Left ventricle myocardium superior (tissue), 1 donor: ENCODE measurements at places on chromosomes 11 and 22. TPM values are rescaled to one million over a fixed set of nuclear protein-coding genes. Genes with fewer than 3 reads are reported as not detected.

- no peak for DNase-seq
Observed at GRCh38 chr11:34866375-34866774, 49.8 kb downstream of the APIP start.

GRCh38 chr11:17744151-17744940 is 9.8 kb downstream of the KCNC1 start:
- DNase-seq: no peak

- peak; percentile 25 for DNase-seq
Observed at GRCh38 chr11:66863428-66864125, 6.7 kb downstream of the LRFN4 start.

DNA sequence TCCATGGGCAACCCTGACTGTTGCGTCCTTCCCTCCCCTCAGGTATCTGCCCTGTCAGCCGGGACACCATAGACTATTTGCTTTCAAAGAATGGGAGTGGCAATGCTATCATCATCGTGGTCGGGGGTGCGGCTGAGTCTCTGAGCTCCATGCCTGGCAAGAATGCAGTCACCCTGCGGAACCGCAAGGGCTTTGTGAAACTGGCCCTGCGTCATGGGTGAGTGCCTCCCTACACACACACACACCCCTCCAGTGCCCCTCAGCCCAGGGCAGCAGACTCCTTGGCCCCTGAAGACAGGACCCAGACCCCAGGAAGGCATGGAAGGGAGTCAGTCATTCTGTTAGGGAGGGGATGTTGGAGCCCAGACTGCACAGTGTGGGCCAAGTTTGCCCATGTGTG is 17.9 kb upstream of the UVRAG start:
- no peak for DNase-seq

GRCh38 chr11:125701858-125702621 is 21.4 kb upstream of the ACRV1 start:
- no peak for DNase-seq

GRCh38 chr11:65774525-65775306 is 6.1 kb downstream of the AP5B1 start:
- DNase-seq: no peak

DNA sequence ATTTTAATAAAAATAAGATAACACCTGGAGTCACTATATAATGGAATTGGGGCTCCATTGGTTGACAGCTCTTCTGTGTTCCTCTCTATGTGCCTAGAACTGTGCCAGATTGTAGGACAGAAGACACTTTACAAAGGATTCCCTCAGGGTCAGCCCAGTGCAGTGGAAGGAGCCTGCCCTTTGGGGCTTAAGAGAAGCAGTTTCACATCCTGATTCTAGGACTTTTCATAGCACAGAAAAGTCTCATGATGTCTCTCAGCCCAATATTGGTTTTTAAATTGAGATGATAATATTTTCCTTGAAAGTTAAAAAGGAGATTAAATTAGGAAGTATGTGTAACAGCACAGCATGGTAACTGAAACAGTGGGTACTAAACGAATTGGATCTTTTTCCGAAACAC is 7.1 kb downstream of the PLAAT4 start:
- DNase-seq: no peak

- no peak for DNase-seq
Observed at GRCh38 chr11:130216591-130217132, 57.1 kb downstream of the ST14 start.

DNA sequence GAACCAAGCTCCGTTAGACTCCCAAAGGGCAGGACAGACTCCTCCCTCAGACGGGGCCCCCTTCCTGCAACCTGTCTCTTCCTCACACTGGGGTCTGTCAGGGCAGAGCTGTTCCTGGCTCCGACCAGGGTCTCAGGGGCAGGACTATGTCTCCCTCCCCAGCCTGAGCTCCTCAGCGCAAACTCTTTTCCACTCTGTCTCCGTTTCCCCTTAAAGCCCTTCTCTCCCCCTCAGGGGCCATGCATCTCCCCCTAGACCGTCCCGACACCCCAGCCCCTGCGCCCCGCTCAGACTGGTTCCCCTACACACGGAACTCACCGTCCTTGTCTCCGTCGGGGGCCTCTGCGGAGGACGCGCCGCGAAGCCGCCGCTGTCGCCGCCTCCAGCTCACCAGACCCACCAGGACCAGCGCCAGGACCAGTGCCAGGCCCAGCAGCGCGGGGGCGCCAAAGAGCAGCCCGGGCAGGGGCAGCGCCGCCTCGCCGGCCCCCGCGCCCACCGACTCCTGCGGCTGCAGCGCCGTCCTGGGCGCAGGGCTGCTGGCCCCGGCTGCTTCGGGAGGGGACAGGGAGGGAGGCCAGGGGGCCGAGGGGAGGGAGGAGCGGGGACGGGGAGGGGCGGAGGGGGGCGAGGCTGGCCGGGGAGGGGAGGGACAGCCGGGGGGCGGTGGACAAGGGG is 684 bp downstream of the TNFRSF13C start:
- DNase-seq: peak; percentile 85

DNA sequence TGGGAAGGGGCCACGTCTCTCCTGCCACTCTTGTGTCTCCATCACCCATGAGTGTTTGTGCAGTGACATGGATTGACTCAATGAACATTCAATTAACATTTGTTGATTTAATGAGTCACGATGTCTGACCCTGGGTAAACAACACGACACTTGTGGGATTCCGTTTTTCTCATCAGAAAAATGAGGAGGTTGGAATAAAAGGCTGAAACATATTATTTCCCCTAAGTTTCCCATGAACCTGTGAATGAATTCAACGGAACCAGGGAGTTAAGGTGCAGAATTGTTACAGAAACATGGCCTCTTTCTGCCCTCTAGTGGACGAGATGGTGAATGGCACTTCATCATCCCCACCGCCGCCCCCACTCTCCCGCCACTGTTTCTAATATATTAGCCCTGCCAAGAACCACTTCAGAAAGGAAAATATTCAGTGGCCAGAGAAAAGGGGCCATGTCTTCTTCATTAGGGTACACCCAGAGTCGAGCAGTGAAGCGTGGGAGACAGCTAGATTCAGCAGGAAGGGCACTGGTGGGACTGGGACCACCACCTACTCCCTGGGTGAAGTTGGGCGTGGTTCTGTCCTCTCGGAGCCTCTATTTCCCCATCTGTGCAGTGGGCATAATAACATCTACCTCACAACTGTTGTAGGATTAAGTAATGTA is 46.3 kb upstream of the SYT13 start:
- no peak for DNase-seq

DNA sequence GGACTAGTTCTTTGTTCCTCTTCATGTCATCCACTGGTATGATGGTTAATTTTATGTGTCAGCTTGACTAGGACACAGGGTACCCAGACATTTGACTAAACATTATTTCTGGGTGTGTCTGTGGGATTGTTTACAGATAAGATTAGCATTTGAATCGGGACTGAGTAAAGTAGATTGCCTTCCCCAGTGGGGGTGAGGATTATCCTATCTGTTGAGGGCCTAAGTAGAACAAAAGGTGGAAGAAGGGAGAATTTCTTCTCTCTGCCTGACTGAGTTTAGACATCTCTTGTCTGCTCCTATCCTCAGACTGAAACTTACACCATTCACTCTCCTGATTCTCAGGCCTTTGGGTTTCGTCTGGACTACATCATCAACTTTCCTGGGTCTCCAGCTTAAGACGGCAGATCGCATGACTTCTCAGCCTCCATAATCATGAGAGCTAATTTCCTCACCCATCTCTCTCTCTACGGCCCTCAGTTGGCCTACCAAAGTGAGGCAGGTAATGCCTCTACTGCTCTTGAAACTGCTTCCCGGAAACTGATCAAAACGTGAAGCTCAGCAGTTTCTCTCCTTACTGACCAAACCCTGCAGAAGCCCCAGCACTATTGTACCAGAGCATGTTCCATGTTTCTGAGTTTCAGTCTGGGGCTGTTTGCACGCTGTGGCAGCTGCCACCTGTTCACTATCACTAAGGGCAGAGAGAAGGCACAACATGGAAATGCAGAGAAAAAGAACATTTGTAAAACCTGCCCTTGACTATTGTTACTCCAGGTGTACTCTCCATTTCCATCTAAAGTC is 95.4 kb downstream of the NXPE2 start:
- DNase-seq: no peak

DNA sequence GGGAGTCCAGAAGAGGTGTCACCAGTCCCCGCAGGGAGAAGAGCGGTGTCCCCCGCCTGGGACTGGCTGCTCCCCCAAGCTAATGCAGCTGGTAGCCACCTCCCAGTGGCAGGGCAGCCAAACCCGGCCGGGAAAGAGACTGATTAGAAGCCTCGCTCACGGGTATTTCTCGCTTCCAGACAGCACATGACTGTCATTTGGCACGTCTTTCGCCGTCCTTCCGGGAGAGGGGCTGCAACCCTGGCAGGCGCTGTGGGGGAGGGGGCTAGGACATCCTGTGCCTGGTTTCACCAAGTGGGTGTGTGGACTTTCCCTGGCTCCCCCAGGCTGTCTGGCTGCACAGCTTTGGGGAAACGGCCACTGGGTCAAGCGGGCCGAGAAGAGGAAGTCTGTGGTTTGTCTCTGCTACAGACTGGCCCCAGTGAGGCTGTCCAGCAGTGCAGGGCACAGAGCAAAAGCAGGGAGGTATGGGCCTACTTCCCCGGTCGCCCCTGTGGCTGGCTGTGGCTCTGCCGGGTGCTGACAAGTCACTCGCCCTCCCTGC is 3.8 kb downstream of the CD81 start:
- peak; percentile 85 for DNase-seq

Gene C22orf42
- total RNA-seq: not detected

Gene CCDC15
- total RNA-seq: 0.25 TPM

Gene OR2AG2
- total RNA-seq: not detected

Gene IL18
- 2.3 TPM for total RNA-seq

Gene ZC3H12C
- 18.3 TPM for total RNA-seq

Gene MAPK11
- total RNA-seq: 9.1 TPM

Gene ZMAT5
- 21.6 TPM for total RNA-seq

Gene CRYBB2
- not detected for total RNA-seq

Gene CAPN5
- 2.5 TPM for total RNA-seq

Gene HMOX1
- total RNA-seq: 3.8 TPM

Gene AQP11
- 0.87 TPM for total RNA-seq
